ENCODE measurements at places on chromosomes 4 and X. TPM values are rescaled to one million over a fixed set of nuclear protein-coding genes. Genes with fewer than 3 reads are reported as not detected.

Gene PPBP
- not detected for total RNA-seq

Gene F8A3
- total RNA-seq: 24.4 TPM

Gene SMR3B
- total RNA-seq: not detected

GRCh38 chr4:121326597-121326996 lies 54.2 kb downstream of the QRFPR start:
- no peak for DNase-seq

- no peak for DNase-seq
Observed at GRCh38 chr4:105389167-105389566, 84.7 kb downstream of the PPA2 start.

- DNase-seq: no peak
Observed at GRCh38 chr4:53563824-53564223, 27.5 kb downstream of the LNX1 start.

DNA sequence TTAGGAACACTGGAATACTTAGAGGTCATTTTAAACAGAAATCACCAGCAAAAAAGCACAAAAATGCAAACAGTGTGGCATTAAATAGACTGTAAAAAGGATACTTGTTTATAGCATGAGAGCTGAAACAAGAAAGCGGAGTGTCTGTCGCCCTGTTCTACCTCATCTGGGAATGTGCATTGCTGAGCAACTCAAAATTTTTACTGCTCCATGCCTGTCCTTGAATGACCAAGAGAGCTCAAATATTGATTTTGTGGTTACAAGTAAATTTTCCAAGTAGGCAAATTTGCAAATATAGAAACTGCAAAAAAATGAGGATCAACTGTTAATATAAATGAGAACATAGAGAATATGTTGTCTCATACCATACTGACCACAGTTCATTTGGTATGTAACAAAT lies 25.5 kb downstream of the AP1AR start:
- no peak for DNase-seq

GRCh38 chr4:36198068-36198808 lies 46.1 kb downstream of the ARAP2 start:
- no peak for DNase-seq

GRCh38 chrX:150308041-150308440 lies 55.1 kb upstream of the MAMLD1 start:
- DNase-seq: no peak

- DNase-seq: peak; percentile 80
Observed at GRCh38 chrX:66074920-66075879, 35.3 kb upstream of the VSIG4 start.

GRCh38 chr4:81424336-81424735 lies 47.4 kb downstream of the RASGEF1B start:
- DNase-seq: no peak
